ENCODE measurements at places on chromosomes 2 and 18.

DNA sequence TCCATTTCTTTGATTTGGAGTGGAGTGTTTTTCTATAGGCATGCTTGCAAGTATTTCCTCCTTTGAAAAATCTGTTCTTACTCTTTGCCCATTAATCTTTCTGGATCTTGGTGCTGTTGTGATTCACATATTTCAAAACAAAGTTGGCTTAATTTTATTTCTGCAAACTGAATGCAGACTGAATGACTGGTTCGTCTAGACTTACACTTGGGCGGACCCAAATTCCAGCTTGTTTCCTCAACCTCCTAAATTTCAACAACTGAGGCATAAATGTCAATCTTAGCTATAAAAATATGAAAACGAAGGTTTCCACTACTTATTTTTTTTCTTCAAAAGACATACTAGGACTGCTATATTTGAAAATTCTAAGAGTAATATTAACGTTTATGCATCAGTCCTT is 59.0 kb downstream of the ANKRD44 start:
- no peak for DNase-seq

DNA sequence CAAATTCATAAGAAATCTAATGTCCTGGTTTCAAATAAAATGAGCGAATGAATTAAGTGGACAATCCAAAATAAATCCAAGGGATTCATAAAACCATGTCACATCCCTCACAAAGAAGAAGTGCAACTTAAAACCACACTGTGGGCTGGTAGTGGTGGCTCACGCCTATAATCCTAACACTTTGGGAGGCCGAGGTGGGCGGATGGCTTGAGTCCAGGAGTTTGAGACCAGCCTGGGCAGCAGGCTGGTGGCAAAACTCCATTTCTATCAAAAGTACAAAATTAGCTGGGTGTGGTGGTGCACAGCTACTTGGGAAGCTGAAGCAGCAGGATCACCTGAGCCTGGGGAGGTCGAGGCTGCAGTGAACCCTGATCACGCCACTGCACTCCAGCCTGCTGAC is 25.4 kb downstream of the FAM98A start:
- DNase-seq: no peak

DNA sequence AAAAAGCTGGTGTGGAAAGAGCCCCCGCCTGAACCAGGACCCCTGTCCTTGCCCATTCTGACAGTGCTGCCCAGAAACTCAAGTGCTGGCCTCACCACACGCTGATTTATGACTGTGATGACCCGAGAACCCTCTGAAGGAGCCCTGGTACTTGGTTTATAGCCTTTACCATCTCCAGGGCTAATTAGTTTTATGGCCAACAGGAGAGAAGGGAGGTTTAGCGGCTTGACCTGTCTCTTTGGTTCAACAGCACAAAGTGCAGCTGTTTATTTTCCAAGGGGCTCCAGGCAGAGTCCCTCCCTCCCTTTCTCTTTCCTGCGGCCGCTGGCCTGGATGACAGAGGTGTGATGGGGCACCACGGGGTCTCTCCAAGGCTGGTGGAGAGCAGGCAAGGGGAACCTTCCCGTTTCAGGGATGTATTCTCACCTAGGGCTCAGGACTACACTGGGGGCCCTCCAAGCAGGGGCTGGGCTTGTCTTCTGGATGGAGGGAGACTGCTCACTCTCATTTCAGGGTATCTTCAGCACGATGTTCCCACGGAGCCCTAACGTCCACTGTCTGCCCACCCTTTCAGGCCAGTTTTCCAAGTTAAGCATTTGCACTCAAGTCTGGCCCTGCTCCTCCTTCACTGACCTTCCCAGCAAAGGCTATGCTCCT is 174.2 kb upstream of the GLI2 start:
- DNase-seq: no peak

- DNase-seq: no peak
Measured at GRCh38 chr2:152336854-152337510, 2.0 kb downstream of the FMNL2 start.

DNA sequence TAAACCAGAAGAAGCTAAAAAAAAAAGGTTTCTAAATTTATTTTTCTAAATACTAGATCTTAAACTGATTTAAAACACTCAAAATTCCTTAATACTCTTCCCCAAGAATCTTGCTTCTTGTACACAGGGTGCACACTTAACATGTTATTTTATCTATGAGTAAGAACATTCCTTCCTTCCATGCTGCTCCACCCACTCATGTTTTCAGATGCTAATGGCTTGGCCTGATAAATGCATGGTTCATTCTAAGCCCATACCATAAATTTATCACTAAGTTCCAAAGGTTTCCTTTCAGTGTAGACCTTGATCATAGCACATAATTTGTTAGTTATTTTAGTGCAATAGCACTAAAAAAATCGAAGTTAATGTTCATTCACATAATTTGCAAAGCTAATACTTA is 8.1 kb downstream of the FBXO48 start:
- DNase-seq: no peak

DNA sequence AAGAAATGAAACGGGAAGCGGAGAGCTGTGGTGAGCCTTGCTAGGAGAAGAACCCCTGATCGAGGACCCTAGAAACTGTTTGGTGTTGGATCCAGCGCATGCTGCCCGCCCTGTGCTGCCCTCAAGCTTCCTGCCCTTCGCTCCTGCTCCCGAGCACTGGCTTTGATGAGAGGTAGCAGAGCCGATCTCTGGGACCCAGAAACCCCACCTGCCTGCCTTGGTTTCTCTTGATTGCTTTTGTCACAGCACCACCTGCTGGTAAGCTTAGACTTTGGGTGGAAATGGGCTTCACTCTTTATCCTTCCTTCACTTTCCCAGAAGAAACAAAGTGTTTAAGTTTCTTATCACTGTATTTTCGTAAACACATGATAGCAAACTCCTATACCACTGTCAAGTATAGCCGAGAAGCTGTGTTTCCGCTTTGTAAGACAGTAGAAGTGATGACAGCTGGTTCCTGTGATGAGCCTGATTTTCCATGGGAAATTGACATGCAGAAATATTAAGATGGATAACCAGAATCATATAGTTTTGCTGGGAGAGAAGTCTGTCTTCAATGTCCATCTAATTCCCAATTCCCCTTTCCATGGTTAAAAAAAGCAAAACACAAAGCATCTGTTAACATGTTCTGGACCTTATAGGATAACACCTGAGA is 267.4 kb downstream of the PHLPP1 start:
- DNase-seq: peak; percentile 63

DNA sequence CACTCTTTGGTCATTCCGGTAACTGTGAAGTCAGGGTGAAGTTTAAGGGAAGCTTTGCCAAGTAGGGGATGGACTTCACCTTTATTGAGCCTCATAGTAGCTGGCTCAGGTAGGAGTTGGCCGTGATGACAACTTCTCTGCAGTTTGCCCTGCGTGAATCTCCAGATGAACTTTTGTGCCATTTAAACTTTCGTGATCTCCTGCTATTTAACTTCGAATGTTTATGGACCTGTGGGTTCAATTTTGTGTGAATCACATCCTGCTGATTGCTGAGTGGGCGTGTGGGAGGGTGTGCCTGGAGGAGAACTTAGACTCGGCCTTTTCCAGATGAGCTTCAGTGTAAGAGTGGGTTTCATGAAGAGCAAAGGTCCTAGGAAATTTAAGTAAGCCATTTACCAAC is 4.2 kb downstream of the UGT1A1 start:
- no peak for DNase-seq

GRCh38 chr2:38440655-38441054 is 63.6 kb upstream of the ATL2 start:
- no peak for DNase-seq

- no peak for DNase-seq
Measured at GRCh38 chr2:46471-47345, at the start of gene FAM110C. Gene FAM110C, minus strand, starts transcription at chr2:46505. Its CDS starts 120 bp downstream, at chr2:46385.

- no peak for DNase-seq
Measured at GRCh38 chr2:210442457-210442856, 34.1 kb downstream of the LANCL1 start.

Measured in GM12891 (cell line).